GF-D8 (cell line): ENCODE measurements at places on chromosomes 16 and 17.
A peak's percentile ranks its signal among the peaks of the same experiment; 100 is the strongest.

DNA sequence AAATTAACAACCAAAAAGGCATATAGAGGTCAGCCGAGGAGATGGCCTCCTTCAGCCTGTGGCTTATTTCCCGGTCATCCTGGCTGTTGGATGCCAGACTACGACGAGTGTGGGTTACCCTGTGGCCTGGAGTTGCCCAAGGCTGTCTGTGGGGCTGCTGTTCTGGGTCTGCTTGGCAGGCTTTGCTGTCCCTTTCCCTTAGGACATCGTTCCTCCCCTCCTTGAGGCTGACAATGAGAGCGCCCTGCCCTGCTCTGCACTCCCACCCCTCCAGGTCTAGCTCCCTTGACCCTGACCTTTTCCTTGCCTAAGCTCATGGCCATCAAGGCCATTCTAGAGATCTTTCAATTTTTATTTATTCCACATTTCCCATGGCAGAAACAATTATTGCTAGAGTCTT lies 1.9 kb upstream of the CBFB start:
- no peak for DNase-seq

GRCh38 chr16:85594273-85594977 lies 18.7 kb upstream of the GSE1 start:
- DNase-seq = no peak

GRCh38 chr17:14228903-14229302 lies 7.8 kb downstream of the CDRT15 start:
- no peak for DNase-seq

DNA sequence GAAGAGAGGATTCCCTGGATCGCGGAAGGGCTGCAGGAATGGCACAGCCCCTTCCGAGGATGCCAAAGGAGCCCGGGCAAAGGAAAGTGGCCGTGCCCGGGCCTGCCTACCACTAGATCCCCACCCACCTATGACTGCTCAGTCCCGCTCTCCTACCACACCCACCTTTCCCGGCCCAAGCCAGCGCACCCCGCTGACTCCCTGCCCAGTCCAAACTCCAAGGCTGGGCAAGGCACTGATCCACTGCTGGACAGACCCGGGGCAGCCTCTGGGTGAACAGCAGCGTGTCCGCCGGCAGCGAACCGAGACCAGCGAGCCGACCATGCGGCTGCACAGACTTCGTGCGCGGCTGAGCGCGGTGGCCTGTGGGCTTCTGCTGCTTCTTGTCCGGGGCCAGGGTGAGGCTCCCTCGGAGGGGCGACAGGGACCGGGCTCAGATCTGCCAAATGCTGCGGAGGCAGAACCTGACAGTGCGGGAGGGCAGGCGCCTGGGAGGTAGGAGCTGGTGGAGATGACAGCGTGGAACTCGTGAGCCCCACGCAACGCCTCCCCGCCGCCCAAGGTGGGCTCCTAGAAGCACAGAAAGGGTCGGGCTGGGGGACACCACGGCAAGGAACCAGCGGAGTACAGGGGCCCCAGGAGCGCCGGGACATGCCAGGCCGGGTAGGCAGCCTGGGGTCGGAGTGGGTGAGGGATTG lies at the start of gene CES2:
Gene CES2, plus strand, starts transcription at position 203 of the 698 bp plus-strand sequence. Its CDS starts 120 bp downstream, at position 323.
- DNase-seq = no peak

- DNase-seq = no peak
Observed at GRCh38 chr17:65312718-65313377, 175.7 kb downstream of the RGS9 start.

GRCh38 chr16:49645263-49645662 lies 210.6 kb downstream of the ZNF423 start:
- DNase-seq = no peak

GRCh38 chr17:17749921-17750320 lies 68.7 kb downstream of the RAI1 start:
- DNase-seq = no peak

DNA sequence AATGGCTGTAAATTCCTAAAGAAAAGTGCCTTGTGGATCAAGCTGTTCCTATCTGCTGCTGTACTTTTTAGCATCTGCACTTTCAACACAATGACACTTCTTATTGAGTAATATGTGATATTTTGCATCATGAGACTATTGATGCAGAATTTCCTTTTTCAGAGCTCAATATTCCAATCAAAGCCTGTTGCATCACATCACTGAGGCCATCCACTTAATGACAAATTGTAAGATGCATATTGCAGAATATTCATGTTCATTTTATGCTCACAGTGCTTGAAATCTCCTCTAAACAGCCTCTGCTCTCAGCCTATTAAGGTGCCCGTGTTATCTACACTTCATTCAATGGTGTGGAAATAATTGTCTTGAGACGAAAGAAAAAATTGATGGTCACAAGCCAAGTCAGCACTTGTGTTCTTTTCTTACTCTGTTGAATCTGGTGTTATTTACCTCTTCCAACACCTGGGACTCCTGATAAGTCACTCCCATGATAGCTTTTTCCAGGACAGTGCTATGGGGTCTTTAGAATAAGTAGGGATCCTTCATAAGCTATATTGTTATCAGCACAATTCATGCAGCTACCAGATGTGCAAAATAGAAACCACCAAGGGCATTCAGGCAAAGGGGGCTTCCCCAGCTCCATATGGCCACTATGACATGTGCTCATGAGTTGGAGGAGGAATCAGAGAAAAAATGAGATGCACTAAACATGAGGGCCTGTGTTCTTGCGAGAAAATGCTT lies 9.3 kb upstream of the SKAP1 start:
- no peak for DNase-seq

DNA sequence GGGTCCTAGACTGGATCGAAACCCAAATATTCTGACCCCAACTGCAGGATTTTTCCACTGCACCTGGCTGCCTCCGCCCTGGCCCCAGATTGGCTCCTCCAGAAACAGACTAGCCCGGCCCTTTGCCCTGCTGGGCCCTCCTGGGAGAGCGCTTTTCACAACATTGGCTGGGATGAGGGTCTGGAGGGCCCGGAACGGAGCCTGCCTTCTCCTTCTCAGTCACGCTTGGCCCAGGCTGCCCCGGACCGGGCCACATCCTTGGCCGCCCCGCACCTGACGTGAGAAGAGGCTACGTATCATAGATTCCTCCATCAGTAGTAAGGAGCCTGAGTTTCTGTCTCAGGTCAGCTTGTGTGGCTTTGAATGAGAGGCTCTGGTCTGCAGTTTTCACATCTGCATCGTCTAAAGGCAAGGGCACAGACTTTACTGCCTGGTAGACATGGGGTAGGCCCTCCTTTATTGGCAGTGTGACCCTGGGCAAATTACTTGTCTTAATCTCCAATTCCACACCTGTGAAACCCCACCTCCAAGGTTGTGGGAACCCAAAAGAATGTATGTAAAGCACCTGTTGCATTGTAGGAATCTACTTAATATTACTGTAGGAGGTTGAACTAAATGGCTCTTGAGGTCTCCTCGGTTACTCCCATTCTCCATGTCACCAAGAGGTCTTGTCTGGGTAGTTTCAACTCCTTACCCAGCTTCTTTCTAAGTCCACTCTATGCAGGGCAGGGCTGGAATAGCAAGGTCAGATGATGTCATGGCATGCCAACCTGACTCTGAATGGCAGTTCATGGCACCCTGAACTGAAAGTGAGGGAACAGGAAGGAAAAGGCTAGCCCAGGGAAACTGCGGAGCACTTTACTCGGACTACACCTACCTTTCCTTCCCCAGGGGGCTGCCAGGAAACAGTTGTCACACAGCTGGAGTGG lies 661 bp downstream of the LRRC3C start:
- DNase-seq = no peak

DNA sequence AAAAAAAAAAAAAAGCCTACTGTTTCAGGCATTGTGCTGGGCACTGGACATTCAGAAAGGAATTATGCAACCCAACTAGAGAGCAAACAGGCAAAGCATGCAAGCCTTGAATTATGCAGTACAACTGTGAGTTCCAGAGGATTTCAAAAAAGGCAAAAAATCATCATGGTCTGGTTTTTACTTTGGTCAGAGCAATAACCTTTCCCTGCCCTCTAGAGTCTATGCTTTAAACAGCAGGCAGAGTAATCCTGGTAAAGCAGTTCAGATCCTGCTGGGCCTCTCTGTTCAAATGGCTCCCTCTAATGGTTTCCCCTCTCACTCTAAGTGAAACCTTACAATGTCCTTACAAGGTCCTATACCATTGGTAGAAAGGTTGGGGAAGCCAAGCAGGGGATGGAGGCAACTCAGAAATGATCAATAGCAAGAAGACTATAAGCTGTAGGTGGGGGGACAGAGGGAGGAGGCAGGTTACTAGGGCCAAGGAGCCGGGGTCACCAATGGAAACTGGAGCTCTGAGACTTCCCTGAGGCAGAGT lies 4.6 kb upstream of the TAF15 start:
- peak; percentile 61 for DNase-seq

DNA sequence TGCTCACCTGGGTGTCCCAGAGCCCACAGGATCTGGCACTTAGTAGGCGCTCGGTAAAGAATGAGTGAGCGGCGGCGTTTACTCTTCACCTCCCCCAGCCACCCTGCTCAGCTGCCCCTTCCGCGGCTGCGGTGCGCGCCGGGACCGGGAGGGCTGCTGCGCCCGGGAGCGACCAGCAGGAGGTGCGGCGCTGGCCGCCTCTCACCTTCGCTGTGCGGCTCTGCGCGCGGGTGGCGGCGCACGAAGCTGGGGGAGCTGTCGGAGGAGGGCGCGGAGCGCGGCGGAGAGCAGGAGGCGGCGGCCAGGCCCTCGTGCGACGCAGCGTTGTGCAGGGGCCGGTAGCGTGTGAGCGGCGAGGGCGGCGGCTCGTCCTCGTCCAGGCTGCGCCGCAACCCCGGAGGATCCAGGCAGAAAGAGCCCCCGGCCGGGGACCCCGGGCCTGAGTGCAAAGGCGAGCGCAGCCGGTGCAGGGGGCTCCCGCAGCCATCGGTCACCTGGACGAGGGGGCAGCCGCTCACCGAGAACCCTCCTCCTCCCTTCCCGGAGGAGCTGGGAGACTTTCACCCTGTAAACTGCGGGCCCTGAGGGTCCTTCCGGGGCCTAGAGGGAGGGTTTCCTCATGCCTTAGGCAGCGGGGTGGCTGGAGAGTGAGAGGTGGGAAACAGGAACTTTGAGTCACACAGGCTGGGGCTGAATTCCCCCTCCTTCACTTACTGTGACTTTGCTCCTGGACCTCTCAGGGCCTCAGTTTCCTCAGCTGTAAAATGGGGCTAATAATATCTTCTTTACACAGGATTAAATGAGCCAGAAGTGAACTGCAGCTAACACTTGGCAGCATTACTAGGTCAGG lies 12.5 kb downstream of the SAMD14 start:
- no peak for DNase-seq

DNA sequence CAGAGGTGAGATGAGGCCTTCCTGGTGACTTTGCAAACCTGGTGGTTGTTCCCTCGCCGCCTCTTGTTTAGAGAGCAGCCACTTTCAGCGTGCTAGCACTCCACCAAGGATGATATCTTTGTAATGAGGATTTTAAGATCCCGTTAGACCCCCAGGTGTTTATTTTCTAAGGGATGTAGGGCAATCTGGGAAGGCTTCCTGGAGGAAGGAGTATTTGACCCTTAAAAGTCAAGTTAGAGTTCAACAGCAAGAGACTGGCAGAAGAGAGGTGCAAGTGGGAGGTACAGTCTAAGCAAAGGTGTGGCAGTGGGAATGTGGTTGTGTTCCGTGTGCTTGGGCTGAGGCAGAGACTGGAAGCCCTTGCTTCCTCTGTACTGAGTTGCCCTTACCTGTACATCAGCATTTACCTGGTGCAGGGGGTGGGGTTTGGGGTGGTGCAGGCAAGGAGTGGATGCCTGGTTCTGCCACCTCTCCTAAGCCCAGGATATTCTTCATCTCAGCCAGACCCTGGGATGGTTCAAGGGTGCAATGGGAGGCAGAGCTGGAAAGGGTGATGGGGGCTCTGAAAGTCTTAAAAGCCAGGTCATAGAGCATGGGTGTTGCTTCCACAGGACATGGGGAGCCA lies 83.6 kb downstream of the SDR42E1 start:
- DNase-seq = no peak

GRCh38 chr17:83180264-83180995 lies 101.0 kb downstream of the METRNL start:
- no peak for DNase-seq

GRCh38 chr16:73091174-73091573 lies 43.2 kb upstream of the ZFHX3 start:
- DNase-seq = no peak

GRCh38 chr17:17370711-17371110 lies 67.5 kb downstream of the NT5M start:
- DNase-seq = no peak

- DNase-seq = no peak
Observed at GRCh38 chr17:72452286-72453173, 331.7 kb downstream of the SOX9 start.

DNA sequence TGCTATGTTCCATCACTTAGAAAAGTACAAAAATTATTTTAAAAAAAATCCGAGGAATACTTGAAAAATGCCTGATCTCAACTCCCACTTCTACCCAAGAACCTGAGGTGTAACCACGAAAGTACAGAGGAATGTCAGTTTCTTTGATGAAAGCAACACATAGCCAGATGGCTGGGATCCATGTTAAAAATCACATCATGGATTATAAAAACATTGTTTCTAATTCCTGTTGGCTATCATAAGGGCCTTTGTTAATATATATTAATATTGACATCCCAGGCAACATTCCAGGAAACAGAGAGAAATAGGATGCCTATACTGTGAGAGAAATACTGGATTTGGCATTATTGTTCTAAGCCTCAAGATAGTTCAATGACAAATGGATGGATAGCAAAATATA lies 115.3 kb downstream of the SKAP1 start:
- DNase-seq = no peak

DNA sequence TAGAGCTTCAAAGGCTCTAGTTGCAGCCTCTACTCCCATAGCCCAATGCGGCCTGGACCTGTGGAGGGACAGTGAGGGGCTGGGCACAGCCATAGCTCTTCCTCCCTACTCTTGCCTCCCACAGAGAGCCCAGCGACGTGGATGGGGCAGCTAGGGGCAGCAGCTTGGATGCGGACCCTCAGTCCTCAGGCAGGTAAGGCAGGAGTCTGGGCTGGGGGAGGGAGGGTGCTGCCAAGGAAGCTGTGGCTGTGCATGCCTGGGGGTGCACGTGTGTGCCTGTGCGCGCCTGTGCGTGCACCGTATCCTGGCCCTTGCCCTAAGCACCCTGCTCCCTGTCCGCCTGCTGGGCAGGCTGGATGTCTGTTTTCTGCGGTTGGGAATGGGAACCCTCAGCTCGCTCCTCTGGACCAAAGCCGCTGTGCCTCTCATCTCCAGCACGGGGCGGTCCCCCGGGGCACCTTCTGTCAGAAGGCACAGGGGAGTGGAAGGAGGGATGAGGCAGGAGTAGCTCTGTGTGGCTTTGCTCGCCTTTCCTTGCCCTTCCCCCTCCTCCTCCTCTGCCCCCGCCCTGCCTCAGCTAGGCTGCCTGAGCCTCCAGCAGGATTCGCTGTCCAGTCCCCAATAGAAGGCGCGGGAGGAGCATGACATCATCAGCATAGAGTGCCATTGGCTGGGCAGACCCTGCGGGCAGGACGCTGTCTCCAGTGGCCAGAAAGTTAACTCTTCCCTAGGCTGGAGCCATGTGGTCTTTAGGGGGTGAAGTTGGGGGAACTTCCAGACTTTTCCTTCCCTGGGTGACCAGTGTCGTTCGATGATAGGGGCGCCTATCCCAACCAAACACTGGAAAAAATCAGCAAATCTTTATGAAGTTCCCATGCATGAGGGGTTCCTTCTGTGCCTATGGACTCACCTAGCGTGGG lies 797 bp downstream of the PRCD start:
- no peak for DNase-seq

- DNase-seq = no peak
Observed at GRCh38 chr16:65831903-65832666, 534.4 kb upstream of the CDH5 start.

- DNase-seq = no peak
Observed at GRCh38 chr16:78522327-78522726, 422.9 kb downstream of the WWOX start.
